AG10803 (cell line): ENCODE measurements at places on chromosomes 4 and X.

DNA sequence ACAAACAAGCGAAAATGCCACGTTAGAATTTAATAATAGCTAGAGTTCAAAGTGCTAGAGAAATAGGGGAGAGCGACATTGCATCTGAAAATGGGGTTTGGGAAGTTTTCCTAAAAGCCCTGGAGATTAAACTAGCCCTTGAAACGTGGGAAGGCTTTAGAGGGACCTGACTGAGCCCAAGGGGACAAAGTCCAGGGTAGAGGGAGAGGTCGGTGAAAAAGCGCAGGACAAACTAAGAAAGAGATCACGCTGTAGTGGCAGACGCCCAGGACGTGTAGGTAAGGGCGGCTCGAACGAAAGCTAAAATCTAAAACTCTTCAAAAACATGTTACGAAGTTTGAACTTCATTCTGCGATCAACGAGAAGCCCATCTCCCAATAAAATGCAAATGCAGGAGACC is 1.1 kb upstream of the ATP11C start:
- DNase-seq: no peak

GRCh38 chr4:133151341-133151690 is 2.2 kb downstream of the PCDH10 start:
- no peak for DNase-seq

GRCh38 chr4:11106759-11107158 is 321.9 kb downstream of the HS3ST1 start:
- DNase-seq: no peak

DNA sequence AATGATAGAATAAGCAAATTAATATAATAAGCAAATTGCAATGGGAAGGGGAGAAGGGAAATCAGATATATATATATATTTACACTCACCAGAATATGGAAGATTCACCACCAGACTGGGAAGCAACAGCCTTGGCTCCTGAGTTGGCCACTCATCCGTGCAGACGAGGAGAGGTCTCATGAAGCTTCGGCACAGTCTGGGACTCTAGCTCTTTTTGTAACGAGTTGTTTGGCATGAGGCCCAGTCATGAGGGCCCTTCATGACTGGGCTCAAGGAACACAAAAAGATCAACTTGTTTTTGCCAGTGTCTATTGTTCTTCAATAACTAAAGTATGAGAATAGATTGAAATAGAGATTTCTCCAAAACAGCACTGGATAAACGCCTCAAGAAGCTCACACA is 176.4 kb downstream of the ADGRA3 start:
- DNase-seq: no peak

DNA sequence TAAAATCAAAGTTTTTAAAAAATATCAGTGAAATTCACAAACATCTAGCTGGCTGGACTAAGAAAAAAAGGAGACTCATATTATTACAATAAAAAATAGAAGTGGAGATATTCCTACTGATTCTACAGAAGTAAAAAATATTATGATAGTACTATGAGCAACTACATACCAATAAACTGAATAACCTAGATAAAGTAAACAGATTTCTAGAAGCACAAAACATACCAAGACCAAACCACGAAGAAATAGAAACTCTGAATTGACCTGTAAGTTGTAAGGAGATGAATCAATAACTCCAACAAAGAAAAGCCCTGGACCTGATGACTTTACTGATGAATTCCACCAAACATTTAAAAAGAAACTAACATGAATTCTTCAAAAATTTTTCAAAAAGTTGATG is 867.3 kb downstream of the PCDH18 start:
- DNase-seq: no peak
